ENCODE measurements at places on chromosomes 12 and 14. TPM values are rescaled to one million over a fixed set of nuclear protein-coding genes. Genes with fewer than 3 reads are reported as not detected.

MUCL1 gene
- not detected for total RNA-seq

STX2 gene
- total RNA-seq = 30.4 TPM

OVCH1 gene
- 1.0 TPM for total RNA-seq

SERPINA12 gene
- total RNA-seq = not detected

DNA sequence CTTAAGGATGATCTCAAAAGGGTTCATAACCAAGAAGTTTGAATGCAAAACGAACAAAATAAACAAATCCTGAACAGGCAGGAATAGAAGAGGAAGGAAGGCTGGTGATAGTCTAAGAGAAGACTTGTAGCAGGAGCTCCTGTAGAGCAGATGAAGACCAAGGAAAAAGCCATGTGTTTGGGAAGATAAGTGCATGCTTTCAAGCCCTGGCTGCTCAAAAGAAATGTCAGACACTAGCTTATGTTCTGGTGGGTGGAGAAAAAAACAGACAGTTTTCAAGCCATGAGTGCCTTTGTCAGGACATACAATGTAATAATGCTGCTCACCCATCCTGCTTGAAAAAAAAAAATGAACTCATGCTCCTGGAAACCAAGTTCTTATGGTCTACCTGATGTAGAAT, 27.4 kb downstream of the TAOK3 start:
- no peak for DNase-seq

GRCh38 chr12:52924764-52925716, 20.2 kb upstream of the KRT8 start:
- no peak for DNase-seq

- DNase-seq = peak; percentile 93
Measured at GRCh38 chr12:53047221-53048032, 2.4 kb upstream of the TNS2 start.

DNA sequence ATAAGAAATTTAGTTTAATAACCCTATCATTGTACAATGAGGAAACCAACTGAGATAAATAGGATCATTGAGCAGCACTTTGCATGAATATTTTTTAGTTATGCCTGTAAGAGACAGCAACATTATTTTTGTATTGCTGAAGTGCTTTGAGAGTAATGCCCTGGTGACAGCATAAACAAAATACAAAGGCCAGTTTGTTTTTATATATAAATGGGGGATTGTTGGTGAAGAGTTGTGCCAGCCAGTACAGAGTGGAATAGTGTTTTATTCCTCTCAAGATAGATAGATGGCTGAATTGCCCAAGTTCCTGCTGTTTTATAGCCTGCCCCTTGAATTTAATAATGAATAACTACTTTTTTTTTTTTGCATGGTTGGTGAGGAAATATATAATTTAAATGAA, 101.8 kb downstream of the CNTN1 start:
- DNase-seq = no peak

DNA sequence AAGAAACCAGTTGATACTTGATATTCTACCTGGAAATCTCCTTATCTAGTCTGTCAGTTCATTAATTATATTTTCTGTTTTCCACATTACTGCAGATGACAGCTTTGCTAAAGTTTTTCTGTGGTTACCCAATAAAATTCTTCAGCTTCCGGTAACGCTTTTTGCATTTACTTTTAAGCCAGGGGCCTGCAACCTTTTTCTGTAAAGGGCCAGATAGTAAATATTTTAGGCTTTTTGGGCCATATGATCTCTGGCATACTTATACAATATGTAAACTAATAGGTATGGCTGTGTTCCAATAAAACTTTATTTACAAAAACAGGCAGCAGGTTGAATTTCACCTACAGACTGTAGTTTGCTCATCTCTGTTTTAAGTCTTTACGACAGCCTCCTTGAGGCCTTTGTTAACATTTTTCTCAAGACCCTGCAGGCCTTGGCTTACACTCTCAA, 48.3 kb downstream of the SPATS2 start:
- no peak for DNase-seq

GRCh38 chr12:87368259-87368658, 660.9 kb downstream of the C12orf50 start:
- no peak for DNase-seq

GRCh38 chr12:25743679-25744215, 190.7 kb upstream of the LMNTD1 start:
- no peak for DNase-seq

DNA sequence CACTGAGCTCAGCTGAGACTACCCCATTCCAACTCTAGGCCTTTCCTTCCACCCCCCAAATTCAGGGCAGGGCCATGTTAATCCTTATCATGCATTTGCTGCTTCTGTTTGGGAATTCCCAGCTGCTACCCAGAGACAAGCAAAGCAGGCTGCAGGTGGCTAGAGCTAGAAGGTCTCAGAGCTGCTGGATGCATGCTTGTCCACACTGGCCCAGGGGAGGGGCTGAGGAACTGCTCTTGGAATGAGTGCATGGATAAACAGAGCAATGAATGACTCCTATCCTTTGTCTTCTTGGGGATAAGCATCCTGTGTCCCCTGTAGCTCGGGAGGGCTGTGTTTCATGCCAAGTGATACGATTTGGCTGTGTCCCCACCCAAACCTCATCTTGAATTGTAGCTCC, 136.8 kb upstream of the NOS1 start:
- no peak for DNase-seq

DNA sequence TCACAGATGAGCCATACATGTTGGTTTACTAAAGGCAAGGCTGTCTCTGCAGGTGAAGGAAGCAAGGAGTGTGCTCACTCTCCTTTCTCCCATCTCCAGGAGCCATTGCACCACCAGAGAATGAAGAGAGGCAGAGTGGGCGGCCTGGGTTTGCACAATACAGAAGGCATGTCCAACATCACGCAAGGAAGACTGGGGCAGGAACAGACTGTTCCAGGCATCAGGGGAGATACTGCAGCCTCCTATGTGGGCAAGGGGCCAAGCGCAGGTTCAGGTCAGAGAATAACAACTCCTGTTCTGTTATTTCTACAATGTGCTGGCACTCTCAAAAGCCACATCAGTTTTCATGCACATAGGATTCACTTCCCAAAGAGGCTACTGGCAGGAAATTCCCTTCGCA, 1.7 kb upstream of the TMEM229B start:
- DNase-seq = no peak

DNA sequence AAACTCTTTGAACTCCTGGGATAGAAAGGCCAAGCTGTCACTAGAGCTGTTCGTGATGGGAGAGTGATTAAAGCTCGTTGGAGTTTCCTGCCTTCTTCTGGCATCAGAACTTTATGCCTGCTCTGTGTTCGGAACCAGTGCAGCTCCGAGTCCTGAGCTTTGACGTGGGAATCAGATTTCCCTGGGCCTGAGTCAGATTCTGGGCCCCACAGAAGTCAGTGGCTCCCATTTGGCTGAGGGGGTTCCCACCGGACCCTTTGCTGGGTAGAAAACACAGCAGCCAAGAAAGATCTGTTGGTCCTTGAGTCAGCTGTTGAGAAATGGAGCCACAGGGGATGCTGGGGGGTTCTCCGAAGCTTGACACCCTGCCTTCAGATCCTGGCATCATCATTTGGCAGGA, 238.0 kb downstream of the CHST11 start:
- peak; percentile 73 for DNase-seq

DNA sequence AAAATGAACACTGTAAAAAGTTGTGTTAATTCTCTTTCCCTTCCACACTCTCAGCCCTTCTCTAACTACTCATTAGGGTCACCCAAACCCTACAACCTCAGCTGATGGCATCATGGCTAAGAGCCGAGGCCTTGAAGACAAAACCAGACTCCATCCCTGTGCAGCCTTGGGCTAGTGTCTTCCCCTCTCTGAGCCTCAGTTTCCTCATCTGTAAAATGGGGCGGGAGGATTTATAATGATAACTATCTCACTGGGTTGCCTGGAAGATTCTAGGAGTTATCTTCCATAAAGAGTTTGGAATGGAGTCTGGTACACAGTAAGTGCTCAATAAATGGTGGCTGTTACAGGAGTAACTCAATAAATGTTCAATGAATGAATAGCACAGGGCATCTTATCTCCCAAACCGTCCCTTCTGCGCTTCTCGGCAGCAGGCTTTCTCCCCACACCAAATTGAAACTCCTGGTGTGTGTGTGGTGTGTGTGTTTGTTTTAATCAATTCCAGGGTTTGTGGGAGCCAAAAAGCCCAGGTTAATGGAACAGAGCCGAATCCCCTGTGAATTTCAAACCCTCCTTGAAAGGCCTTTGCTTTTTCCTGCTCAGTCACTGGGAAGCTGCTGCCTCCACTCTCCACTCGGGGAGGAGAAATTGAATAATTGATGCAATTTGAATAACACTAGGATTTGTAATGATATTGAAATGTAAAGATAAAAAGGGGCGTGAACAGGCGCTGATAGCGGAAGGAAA, 61.2 kb upstream of the FAM222A start:
- no peak for DNase-seq

GRCh38 chr14:94225460-94226378, 51.6 kb downstream of the PPP4R4 start:
- DNase-seq = no peak
